ENCODE measurements at places on chromosomes 3 and 15.
A peak's percentile ranks its signal among the peaks of the same experiment; 100 is the strongest.

- DNase-seq: no peak
Observed at GRCh38 chr15:66014022-66014421, 144.7 kb downstream of the RAB11A start.

- DNase-seq: no peak
Observed at GRCh38 chr3:45681846-45682245, 7.3 kb upstream of the SACM1L start.

GRCh38 chr3:33438284-33438668, 1.9 kb downstream of the UBP1 start:
- peak; percentile 52 for DNase-seq

DNA sequence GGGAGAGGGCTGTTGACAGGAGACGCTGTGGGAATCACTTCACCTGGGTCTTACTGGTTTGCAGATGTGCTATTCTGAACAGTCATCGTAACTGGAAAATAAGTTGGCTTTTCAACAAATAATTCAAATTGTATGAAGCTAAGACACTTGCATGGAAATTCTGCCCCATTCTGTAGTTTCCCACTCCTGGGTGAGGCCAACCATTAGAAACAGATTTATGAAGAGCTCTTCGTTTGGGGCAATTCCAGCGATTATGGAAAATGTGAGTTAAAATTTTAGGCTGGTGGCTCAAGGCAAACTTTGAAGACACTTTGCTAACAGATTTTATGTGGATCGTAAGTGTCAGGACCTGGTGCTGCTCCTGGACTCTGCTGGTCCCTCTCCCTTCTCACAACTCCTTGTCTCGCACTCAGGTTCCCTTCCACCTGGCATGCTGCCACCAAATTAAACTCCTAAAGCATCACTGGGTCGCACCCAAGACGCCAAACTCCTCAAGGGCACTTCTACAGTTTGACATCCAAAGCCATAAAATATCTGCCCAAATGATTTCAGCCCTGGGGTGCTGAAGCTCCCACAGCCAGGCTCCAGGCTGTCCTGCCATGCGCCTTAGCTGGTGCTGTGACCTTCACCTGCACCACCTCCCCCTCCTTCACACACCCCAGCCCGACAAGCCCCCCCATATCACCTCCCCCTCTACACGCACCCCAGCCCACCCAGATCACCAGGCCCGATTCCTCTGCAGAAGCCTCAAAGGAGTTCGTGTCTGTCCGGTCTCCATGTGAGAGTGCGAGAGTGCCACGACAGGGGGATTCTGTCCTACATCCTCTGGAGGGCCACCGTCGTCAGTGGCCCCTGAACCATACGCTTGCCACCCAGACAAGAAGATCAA, 138.4 kb downstream of the NSMCE3 start:
- DNase-seq: no peak

- peak; percentile 54 for DNase-seq
Observed at GRCh38 chr15:41919954-41920538, 26.2 kb upstream of the SPTBN5 start.

- peak; percentile 12 for DNase-seq
Observed at GRCh38 chr15:66389859-66390381, 3.2 kb downstream of the MAP2K1 start.

GRCh38 chr3:168881804-168882203, 781.7 kb downstream of the MECOM start:
- DNase-seq: no peak

GRCh38 chr15:35547775-35548364, 1.9 kb upstream of the DPH6 start:
- no peak for DNase-seq

GRCh38 chr3:4478261-4478660, 11.2 kb upstream of the SUMF1 start:
- DNase-seq: no peak

GRCh38 chr3:98038286-98038685, 3.2 kb upstream of the GABRR3 start:
- DNase-seq: no peak

DNA sequence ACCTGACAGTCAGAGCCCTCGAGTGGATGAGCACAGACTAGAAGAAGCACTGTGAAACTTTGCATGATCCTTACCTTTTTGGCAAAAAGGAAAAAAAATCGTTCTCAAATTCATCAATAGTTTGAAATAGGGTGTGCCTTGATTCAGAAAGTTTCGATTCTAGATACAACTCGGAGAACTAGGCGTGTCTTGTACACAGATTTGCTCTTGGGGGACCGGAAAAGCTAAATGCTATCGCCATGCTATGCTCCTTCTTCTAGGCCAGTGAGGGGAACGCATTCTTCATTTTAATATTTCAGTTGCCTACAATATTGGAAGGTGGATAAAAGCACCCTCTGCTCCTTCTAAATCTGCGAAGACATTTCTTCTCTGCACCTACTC, 25.0 kb downstream of the CD86 start:
- no peak for DNase-seq

GRCh38 chr15:47296881-47297280, 420.4 kb upstream of the SEMA6D start:
- no peak for DNase-seq

DNA sequence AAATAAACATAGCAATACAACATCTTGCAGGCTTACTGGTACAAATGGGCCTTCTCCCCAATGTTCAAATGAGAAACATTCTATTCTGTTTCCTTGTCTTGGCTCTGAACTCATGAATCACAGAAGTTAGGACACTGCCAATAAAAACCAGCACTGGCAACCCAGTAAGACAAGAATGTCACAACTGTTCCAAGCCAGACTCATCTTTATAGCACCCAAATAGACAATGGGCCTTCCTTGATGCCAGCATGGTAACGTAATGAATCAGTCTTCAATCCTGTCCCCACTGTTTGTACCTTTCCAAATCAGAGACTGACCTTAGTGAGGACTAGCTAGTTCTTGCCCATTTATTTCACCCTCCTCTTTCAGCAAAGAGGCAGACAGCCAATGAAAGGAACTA, 14.1 kb upstream of the RPS17 start:
- no peak for DNase-seq

DNA sequence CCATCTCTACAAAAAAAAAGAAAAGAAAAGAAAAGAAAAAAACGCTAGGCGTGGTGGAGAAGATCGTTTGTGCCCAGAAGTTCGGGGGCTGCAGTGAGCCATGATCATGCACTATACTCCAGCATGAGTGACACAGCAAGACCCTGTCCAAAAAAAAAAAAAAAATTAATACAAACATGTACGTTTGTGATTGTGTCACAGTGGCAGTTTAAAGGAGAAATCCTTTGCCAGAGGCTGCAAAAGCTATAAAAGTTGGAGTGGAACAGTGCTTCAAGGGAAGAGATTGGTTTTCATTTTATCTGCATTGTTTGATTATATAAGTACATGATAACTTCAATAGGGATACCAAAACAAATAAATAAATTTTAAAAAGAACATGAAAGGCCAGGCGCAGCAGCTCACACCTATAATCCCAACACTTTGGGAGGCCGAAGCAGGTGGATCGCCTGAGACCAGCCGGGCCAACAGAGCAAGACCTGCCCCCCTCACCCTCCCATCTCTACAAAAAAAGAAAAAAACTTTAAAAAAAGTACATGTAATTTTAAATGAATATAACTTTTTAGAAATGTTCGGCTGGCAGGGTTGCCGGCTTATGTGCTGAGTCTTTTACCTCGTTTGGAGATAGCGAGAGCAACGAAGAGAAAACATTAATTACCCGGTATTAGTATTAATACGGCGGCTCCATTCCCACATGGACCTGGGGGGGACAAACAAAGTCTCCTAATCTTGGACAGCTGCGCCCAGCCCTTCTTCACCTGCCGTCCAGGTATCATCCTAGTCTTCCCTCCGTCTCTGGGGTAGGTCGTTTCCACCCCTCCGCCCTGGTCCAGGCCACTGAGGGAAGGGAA, 573 bp upstream of the DIS3L start:
- no peak for DNase-seq

DNA sequence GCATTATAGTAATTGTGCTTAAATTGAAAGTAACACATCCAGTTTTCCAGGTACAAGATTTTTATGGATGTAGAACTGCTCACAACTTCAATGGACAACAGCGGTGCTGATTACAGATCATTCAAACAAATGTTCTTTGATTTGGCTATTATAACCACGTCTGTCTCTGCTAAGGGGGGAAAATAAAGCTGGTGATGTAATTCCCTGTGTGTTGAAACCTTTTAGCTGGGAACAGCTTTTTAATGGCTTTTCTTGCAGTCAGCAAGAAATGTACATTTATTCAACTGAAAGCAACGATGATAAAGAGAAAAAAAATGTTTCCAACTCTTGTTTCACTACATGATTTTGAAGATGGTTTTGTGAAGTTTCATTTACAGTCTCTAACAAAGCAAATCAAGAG, 431.9 kb upstream of the AGTR1 start:
- DNase-seq: no peak

- DNase-seq: no peak
Observed at GRCh38 chr3:194080436-194080835, 55.5 kb upstream of the HES1 start.

DNA sequence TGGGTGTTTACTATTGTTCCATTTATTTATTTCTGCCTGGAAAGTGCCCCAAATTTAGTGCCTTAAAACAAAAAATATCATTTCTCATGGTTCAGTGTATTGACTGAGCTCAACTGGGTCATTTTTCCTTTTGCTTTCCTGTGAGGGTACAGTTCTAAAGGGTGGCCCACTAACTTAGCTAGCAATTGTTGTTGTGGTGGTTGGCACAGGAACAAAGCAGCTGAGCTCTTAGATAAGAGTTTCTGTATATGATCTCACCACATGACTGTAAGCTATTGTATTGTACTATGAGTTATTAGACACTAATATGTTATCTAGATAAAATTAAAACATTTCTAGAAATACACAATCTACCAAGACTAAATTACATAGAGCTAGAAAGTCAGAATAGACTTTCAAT, 1283.7 kb downstream of the OTOL1 start:
- no peak for DNase-seq

- no peak for DNase-seq
Observed at GRCh38 chr3:197117114-197117513, 87.5 kb upstream of the MELTF start.

DNA sequence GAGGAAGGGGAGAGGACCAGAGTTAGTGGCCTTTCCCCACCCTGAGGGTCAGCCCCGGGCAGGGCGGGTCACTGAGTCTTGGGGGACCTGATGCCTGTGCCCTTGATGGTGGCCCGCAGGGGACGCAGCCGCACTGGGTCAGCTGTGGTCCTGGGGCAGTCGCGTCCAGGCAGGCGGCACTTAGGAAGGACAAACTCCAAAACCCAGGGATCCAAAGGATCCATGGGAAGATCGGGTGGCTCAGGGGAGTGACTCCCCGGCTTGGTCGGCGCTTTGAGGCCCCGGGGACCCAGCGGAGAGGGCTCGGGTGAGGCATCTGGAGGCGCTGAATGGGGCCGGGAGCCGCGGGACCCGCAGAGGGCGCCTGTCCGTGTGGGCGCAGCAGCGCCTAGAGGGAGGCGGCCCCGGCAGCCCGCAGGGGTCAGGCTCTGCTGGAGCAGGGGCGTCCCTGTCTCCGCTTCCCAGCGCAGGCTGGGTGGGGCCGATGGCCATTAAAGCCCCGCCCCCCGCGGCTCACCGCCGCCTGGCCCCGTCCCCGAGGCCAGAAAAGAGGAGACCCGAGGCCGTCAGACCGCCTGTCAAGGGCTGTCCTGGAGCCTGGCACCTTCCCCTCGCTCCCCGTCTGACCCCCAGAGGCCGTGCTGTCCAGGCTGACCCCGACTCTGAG, 17.5 kb downstream of the CIDEC start:
- DNase-seq: peak; percentile 66

DNA sequence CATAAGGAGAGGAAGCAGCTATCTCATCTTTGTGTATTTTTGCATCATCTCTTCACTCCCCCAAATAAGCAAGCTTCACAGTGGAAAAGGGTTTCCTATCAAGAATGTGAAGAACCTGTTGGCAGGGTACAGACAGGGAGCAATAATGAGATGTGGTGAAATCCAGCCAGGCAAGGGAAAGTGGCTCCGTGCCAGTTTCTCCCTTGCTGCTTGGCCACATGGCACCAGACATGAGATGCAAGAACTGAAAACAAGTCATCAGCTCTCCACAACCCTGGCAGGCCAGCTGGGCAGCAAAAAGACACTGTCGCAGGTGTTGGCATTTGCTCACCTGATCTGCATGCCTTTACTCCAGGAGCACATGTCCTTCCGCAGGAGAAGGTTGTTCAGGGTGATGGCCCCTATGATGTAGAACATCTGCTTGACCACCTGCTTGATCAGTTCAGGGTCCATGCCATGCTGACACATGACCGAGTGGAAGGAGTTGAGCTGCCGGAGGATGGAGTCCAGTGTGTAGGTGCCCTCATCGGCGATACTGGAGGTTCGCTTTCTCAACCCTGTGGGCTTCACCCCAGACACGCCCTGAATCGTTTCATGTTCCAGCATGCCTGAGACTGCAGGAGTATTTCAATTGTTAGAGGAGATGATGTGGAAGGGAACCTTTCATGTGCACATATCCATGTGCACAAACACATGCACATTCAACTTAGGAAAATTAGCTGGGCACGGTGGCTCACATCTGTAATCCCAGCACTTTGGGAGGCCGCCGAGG, 23.3 kb upstream of the MYO5C start:
- no peak for DNase-seq

DNA sequence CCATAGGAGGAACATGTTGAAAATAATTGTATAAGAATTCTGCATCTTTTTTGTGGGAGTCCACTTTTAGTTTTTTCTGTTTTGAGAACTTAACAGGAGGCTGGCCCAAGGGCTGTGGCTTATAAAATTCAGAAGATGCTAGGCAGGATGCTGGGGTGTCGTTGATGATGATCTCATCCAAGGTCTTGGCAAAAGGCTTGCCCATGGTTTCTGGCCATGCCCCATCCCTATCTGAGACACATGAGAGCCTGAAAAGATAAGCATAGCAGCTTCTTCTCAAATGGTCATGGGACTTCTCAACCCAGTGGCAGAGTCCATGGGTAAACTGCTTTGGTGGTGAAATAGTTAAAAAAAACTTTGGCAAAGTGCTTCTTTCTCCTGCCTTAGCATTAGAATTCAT, 35.2 kb downstream of the CMSS1 start:
- DNase-seq: peak; percentile 58

DNA sequence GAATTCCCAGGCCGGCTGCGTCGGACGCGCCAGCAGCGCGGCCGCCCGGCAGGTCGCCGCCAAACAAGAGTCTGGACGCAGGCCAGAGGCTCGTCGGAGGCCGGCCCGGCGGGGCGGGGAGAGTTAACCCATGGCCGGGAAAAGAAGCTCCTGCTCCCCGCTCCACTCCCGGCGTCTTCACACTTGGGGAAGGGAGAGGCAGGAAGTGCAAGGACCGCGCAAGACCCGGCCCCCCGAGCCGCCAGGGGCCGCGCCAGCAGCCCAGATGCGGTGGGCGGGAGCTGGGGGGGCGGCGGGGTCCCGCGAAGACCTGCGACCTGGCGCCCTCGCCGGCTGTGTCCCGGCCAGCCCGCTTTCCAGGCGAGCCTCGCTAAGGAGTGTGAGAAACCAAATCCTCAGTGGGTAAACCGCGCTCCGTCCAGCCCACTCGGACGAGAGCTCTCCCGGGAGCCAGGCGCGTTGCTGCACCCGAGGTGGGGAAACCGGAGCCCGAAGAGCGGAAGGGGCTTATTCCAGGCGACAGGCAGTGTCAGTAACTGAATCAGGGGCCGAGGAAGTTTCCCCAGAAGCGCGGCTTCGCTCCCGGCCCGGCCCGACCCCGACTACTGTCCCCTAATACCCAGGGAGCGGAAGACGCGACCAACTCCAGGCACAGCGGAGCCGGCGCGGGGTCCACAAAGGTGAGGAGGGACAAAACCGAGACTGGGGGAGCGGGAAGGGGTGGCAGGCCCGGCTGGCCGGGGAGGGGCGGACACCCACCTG, 721 bp downstream of the ADAMTS7 start:
- DNase-seq: peak; percentile 49

GRCh38 chr15:62889734-62890505, 152.6 kb upstream of the TPM1 start:
- DNase-seq: no peak

All from EL (cell line).